Hematopoietic multipotent progenitor cell treated with erythropoietin and hydrocortisone succinate and interleukin-3 and kit ligand, for 8 days (in vitro differentiated cells): ENCODE measurements at places on chromosomes 1 and 21.

GRCh38 chr1:243834130-243834529 lies 15.9 kb downstream of the AKT3 start:
- DNase-seq = no peak

DNA sequence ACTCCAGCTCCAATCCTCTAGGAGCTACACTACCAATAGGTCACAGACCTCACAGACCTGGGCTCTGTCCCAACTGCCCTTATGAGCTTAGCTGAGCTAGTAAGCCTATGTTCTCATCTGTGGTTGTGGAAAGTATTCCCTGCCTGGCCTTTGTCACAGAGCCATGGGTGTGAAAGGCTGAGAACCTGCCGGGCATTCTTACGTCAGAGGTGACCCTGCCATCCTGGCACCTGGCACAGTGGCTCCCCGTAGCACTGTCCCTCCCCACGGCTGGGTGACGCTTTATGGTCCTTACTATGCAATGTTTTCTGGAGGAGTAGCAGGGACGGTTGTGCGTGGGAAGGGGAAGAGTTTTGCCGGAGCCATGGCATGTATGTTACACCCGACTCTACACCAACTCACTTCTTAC lies 3.5 kb downstream of the TNFRSF1B start:
- no peak for DNase-seq

GRCh38 chr1:47434051-47434842 lies 3.6 kb upstream of the FOXD2 start:
- DNase-seq = peak; percentile 8

- no peak for DNase-seq
These were observed 1.1 kb downstream of the CEP350 start for GRCh38 chr1:179955731-179956130.

DNA sequence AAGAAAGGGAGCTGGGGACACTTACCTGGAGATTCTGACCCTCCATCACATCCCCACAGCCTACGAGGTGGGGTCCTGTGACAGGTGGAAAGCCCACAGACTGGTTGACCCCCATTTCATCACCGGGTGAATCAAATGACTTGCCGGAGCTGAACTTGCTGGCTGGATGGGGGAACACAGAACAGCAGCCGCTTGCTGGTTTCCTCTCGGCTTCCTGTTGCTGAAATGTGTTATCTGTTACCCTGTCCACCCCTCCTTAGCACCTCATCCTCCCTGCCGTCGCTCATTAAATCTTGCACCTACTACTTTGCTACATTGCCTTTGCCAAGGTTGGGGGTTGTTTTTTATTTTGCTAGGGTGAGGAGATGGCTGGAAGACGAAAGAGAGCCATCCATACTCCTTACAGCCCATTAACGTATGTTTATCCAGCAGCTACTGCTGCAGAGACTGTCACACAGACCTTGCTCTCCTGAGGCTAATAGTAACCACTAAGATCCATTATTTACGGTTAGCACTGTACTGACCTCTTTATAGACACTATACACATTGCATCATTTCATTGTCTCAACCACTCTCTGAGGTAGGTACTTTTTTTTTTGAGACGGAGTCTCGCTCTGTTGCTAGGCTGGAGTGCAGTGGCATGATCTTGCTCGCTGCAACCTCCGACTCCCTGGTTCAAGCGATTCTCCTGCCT lies 7.0 kb downstream of the PAFAH2 start:
- DNase-seq = peak; percentile 17

DNA sequence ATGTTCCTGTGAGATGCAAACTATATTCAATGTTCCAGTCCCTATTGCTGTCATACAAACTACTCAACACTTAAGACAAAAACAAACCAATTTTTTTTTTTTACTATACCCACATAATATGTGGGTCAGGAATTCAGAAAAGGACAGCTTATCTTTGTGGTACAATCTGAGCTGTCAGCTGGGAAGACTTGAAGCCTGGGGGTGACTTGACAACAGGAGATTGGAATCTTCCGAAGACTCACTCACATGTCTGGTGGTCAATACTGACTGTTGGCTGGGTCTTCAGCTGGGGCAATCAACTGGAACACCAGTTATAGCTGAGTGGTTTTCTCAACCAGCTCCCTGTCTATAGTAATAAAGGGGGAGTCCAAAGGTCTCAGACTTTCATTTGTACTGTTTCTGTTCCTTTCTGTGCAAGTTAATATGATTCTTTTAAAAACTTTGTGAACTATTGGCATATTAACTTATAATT lies 81.7 kb upstream of the ATP1B1 start:
- no peak for DNase-seq

DNA sequence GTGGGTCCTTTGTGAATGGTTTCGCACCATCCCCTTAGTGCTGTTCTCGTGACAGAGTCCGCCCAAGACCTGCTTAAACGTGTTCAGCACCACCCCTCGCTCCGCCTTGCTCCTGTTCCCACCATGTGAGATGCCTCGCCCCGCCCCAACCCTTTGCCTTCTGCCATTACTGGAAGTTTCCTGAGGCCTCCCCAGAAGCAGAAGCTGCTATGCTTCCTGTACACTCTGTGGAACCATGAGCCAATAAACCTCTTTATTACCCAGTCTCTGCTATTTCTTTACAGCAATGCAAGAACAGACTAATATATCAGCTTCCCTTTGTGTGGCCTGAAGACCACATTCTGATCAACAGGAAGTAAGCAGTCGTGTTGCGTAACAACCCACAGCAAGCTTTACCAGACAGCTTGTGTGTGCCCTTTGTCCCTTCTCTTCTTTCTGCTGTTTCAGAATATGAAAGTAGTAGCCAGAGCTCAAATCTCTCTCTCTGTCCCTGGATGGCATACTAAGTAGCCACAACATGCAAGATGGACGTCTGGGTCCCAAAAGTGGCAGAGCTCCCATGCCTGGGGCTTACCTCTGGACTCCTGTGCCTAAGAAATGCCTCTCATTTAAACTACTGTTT lies 14.1 kb downstream of the HENMT1 start:
- peak; percentile 50 for DNase-seq

- no peak for DNase-seq
These were observed 49.3 kb downstream of the STX6 start for GRCh38 chr1:180973369-180973768.

- no peak for DNase-seq
These were observed 1656.1 kb downstream of the KCNT2 start for GRCh38 chr1:194952171-194952570.

- no peak for DNase-seq
These were observed 17.1 kb upstream of the APOBEC4 start for GRCh38 chr1:183670169-183670568.

DNA sequence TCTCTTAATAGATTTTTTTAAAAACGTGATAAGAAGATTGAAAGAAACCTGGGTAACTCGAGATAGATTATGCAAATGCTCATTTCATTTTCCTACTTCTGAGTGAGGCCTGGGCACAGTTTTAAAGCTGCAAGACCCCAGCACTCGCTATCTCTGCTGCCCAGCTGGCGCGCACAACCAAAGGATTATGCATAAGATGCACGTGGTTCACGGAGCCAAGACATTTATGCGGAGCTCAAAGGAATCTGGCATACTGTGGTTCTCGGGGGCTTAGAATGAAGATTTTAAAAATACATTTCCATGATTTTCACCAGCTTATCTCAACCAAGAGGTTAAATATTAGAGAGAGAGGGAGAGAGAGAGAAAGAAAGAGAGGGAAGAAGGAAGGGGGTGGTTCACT lies 210.9 kb downstream of the DSCAM start:
- no peak for DNase-seq

GRCh38 chr1:151994956-151995355 lies 1.3 kb upstream of the S100A10 start:
- no peak for DNase-seq

DNA sequence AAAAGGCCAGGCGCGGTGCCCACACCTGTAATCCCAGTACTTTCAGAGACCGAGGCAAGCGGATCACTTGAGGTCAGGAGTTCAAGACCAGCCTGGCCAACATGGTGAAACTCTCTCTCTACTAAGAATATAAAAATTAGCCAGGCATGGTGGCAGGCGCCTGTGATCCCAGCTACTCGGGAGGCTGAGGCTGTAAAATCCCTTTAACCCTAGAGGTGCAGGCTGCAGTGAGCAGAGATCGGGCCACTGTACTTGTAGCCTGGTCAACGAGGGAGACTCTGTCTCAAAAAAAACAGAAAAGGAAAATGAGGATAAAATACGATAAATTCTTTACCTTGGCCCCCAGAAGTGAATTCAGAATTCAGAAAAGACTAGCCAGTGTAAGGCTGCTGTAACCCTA lies 1.6 kb downstream of the TMEM50B start:
- DNase-seq = no peak

GRCh38 chr1:44949286-44949685 lies 37.1 kb downstream of the EIF2B3 start:
- no peak for DNase-seq

- no peak for DNase-seq
These were observed 9.4 kb upstream of the PLEKHA6 start for GRCh38 chr1:204368996-204369726.

GRCh38 chr1:18884727-18885126 lies 17.6 kb downstream of the ALDH4A1 start:
- DNase-seq = no peak

DNA sequence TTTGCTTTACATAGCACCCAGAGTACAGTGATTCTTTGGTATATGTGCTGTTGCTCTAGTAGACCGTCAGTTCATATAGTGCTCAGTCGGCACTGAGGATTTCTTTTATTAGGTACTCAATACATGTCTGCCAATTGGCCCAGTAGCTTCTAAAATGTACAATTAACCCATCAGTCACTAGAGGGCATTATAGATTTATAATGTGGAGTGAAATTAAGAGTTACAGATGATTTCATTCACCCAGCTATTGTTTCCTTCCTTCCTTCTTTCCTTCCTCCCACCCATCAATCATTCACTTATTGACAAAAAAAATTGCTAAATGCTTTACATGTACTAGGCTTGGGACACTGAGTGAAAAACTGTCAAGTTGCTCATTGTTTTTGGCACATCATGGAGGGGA lies 263.6 kb upstream of the USP24 start:
- DNase-seq = peak; percentile 45

DNA sequence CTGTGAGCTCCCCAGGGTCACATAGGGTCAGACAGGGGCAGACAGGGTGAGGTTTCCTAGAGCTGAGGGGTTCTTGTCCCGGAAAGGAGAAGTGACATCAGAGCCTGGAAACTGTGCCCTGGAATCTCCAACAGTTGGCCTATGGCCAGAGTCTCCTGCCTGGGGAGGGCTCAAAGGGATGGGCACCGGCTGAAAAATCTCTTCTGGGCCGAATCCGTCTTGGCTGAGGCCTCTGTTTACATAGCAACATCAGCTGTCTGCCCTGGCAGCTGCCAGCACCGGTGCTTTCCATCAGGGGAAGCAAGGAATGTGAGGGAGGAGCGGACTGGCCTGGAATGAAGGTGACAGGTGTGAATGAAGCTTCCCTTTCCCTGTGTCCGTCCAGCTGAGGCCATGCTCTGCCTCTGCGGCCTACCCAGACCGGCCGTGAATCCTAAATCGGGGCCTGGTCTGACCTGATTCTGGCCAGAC lies 30.7 kb downstream of the VASH2 start:
- no peak for DNase-seq

DNA sequence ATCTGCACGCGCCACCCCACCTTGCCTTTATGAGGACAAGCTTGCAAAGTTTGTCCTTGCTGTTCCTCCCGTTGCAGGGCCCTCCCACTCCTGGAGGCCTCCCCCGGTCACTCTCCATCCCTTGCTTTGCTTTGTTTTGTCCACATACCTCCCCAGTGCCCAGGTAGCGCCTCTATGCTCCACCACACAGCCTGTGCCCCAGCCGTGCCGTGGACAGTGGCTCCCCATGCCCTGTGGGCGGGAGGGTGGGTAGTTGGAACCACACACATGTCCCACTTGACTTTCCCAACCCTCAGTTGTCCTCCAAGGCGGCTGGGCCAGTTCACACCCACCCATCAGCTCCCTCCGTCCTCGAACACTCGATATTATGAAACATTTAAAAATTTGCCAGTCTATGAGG lies 24.6 kb downstream of the SLX9 start:
- DNase-seq = no peak

- DNase-seq = no peak
These were observed 64.3 kb downstream of the ZNF281 start for GRCh38 chr1:200345520-200345919.
